ENCODE measurements at places on chromosomes 4 and X. TPM values are rescaled to one million over a fixed set of nuclear protein-coding genes. Genes with fewer than 3 reads are reported as not detected.

Gene SYN1
- total RNA-seq = 0.21 TPM

Gene COL25A1
- total RNA-seq = not detected

DNA sequence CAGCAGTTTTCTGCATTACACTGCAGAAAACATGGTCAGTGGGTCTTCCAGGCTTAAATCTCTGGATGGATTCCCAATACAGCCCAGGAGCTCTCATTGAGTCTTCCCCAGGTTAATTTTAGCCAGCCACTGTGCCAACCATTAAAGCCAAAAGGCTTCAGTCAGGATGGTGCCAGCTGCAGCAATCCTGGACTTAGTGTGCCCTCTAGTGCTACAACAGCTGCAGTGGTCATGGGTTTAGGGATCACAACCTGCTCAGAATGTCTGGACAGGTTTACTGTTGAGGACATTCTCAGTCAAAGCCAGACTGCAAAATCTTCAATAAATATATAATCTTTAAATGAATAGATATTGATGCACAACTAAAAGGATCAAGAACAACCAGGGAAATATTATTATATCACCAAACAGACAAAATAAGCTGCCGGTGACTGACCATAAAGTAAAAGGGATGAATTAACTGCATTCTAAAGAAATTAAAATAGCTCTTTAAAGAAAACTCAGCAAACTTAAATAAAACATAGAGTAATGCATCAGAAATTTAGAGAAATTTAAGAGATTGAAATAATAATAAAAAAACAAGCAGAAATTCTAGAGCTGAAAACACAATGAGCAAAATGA, 639.9 kb downstream of the SPOCK3 start:
- H3K27me3 ChIP-seq = no peaks in the 10 kb centered on the region
- no peak overlapping the region for H3K4me3 ChIP-seq
- H3K36me3 ChIP-seq = no peaks in the 10 kb centered on the region
- DNase-seq = no peak
- no peak overlapping the region for H3K27ac ChIP-seq

- no peak overlapping the region for H3K4me3 ChIP-seq
- no peaks in the 10 kb centered on the region for H3K27me3 ChIP-seq
- DNase-seq = no peak
- no peak overlapping the region for H3K27ac ChIP-seq
- H3K4me1 ChIP-seq = no peaks in the 10 kb centered on the region
Observed at GRCh38 chr4:130563889-130564418, 1468.0 kb downstream of the C4orf33 start.

GRCh38 chr4:39480251-39480650, 21.4 kb downstream of the LIAS start:
- peaks cover 2% of the 10 kb centered on the region for H3K36me3 ChIP-seq
- H3K4me1 ChIP-seq = no peaks in the 10 kb centered on the region
- H3K4me3 ChIP-seq = no peak overlapping the region
- H3K27me3 ChIP-seq = no peaks in the 10 kb centered on the region
- no peak overlapping the region for H3K27ac ChIP-seq
- no peak for DNase-seq

Gene MGARP
- total RNA-seq = 0.39 TPM

DNA sequence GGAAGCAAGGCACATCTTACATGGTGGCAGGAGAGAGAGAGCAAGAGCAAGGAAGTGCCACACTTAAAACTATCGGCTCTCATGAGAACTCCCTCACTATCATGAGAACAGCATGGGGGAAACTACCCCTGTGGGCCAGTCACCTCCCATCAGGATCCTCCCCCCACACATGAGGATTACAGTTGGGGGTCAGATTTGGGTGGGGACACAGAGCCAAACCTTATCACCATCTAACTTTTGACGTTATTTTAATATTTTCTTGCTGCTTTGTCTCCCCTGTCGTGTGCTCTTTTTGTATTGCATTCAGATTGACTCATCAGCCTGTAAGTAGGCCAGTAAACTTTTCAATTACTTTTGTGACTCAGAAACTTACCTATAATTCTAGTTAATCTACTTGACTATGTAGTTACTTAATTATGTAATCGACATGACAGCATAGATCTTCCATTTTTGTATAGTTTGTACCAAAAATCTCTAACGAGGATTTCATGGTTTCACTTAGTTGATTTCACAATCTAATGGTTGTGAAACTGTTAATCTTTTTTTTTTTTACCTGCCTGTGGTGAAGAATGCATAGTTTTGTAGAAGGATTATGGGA, 18.3 kb downstream of the STIM2 start:
- H3K27ac ChIP-seq = peak overlapping the region; percentile 77
- H3K4me1 ChIP-seq = peaks cover 33% of the 10 kb centered on the region
- peaks cover 2% of the 10 kb centered on the region for H3K36me3 ChIP-seq
- DNase-seq = no peak
- H3K4me3 ChIP-seq = no peak overlapping the region

GRCh38 chr4:2390784-2391421, 27.5 kb downstream of the ZFYVE28 start:
- H3K4me3 ChIP-seq = no peak overlapping the region
- no peaks in the 10 kb centered on the region for H3K4me1 ChIP-seq
- H3K27me3 ChIP-seq = peaks cover 16% of the 10 kb centered on the region
- H3K27ac ChIP-seq = no peak overlapping the region
- DNase-seq = no peak

All from T-cell (primary cell).